ENCODE measurements at places on chromosomes 6 and 20.

- no peaks in the 10 kb centered on the region for H3K36me3 ChIP-seq
- no peak overlapping the region for H3K27ac ChIP-seq
- no peak for DNase-seq
- H3K4me3 ChIP-seq: no peak overlapping the region
- H3K4me1 ChIP-seq: no peaks in the 10 kb centered on the region
Observed at GRCh38 chr6:163834226-163834970, 419.9 kb downstream of the QKI start.

DNA sequence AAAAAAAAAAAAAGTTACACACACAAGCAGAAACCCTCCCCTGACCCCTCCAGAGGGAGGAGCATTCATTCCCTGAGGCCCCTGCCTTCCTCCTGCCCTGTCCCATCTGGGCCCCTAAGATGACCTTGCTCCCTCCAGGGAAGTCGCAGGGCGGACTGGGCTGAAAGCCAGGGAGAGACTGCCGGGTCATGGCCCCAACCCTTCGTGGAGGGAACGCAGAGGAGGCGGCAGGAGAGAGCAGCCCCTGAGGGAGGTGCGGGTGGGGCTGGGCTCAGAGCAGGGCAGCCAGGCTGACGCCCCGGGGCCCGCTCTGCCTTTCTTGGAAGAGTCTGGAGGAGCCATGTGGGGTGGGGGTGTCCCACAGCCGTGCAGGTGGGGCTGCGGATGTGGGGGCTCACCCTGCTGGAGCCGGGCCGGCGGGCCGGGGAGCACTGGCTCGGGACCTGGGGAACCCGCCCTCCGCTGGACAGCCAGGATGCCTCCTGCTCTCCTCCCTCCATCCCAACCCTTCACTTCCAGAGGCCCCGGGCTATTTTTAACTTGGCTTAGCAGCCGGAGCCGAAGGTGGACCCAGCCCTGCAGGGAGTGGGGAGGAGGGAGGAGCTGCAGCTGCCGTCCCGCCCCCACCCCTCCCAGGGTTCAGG, 15.0 kb upstream of the ABHD16B start:
- no peak overlapping the region for H3K27ac ChIP-seq
- H3K36me3 ChIP-seq: no peaks in the 10 kb centered on the region
- no peak overlapping the region for H3K4me3 ChIP-seq
- no peak for DNase-seq
- H3K27me3 ChIP-seq: peaks cover 31% of the 10 kb centered on the region
- peaks cover 33% of the 10 kb centered on the region for H3K4me1 ChIP-seq

- H3K36me3 ChIP-seq: no peaks in the 10 kb centered on the region
- no peaks in the 10 kb centered on the region for H3K4me1 ChIP-seq
- H3K27ac ChIP-seq: no peak overlapping the region
- no peak for DNase-seq
- no peak overlapping the region for H3K4me3 ChIP-seq
Observed at GRCh38 chr6:147759093-147759492, 250.6 kb downstream of the SAMD5 start.

- H3K4me1 ChIP-seq: no peaks in the 10 kb centered on the region
- no peak overlapping the region for H3K4me3 ChIP-seq
- DNase-seq: no peak
Observed at GRCh38 chr20:22374066-22374465, 210.3 kb downstream of the FOXA2 start.

- H3K4me3 ChIP-seq: no peak overlapping the region
- no peaks in the 10 kb centered on the region for H3K27me3 ChIP-seq
- H3K4me1 ChIP-seq: no peaks in the 10 kb centered on the region
- DNase-seq: no peak
- no peak overlapping the region for H3K27ac ChIP-seq
- no peaks in the 10 kb centered on the region for H3K36me3 ChIP-seq
Observed at GRCh38 chr6:136963259-136963658, 41.2 kb downstream of the SLC35D3 start.
